Brain pericyte (primary cell): ENCODE measurements at places on chromosomes 7 and 10.

DNA sequence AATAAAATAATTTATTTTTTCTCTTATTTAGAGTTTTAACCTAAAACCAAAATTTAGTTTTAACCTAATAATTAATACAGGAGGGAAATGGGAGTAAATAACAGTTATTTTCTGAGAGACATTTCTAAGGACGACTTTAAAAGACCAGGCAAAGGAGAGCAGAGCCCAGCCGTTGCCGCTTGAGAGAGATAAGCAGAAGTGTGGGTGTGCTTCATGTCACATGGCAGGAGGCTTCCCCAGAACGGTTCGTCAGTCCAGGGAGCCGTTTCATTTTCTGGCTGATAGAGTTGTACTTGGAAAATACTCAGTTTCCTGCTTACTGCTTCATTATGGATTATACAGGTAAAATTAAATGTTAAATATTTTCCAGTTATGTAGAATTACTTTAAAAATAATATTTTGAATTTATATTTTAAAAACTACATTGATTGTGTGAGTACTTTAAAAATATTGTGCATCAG is 61.4 kb downstream of the ST7 start:
- DNase-seq: no peak

DNA sequence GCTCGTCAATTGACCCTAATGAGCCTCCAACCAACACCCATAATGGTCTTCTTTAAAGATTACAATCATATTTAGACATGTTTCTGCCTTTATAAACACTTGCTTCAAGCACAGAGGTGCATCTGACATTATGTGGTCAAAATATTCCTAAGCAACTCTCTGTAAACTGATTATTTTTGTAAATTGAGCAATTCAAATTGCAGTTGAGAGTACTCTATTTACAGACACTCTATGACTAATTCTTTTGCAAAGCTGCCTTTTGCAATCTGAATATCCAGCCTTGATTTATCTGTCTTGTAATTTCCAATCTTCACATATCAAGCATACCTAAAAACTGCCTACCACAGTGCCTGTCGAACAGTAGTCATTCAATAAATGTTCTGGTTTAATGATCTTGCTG is 112.0 kb downstream of the PDE1C start:
- no peak for DNase-seq

DNA sequence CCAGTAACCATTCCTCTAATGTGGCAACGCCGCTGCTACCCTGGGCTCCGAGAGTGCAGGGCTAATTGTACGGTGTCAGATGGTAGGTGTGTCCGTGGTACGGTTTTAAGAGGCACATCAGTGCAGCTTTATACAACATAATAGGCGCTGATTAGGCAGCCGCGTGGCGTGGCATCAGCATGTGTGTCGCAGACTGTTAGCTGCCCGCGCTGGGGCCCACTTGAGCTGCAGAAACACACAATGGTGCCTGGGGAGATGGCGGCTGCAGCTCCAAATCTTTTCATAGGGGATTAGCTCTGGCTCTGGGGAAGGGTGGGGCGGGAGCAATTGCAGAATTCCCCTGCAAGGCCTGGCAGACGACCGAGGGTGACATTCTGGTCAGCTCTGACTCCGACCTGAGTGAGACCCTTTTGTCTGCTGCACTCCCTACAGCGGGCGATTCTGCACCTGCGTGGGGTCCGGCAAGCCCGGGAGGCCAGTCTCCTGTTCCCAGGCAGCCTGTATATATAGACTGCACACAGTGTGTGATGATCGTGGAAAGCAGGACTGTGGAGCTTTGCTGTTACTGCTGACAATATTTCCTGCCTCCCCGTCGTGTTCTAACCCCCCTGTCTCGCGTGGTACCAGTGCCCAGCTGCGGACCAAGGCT is 722.7 kb upstream of the CELF2 start:
- DNase-seq: no peak

GRCh38 chr10:109886037-109886780 is 37.1 kb downstream of the XPNPEP1 start:
- no peak for DNase-seq

GRCh38 chr7:88789480-88790064 is 6.0 kb downstream of the TEX47 start:
- no peak for DNase-seq

GRCh38 chr7:106260136-106260561 is 24.6 kb downstream of the NAMPT start:
- no peak for DNase-seq

- no peak for DNase-seq
These were observed 831 bp upstream of the PFKP start for GRCh38 chr10:3066317-3067117.

- no peak for DNase-seq
These were observed 92.9 kb upstream of the GNA12 start for GRCh38 chr7:2936891-2937580.

GRCh38 chr10:1612908-1613307 is 124.4 kb downstream of the ADARB2 start:
- DNase-seq: no peak

DNA sequence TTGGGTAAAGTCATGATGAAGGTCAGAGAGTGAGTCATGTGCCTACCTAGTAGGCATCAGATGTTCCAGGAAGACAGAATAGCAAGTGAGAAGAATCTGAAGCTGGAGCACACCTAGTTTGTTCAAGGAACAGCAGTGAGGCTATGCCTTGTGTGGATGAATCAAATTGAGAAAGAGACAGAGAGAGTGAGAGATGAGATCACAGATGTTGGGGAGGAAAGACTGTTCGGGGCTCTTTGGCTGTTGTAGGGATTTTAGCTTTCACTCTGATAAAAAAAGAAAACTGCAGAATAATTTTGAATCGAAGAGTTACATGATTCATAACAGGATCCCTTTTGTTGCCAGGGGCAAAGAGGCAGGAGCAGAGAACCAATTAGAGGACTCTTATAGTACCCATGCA is 6.3 kb downstream of the LIPF start:
- no peak for DNase-seq
